Heart left ventricle (tissue), 16 donors: ENCODE measurements at places on chromosomes 6 and 20.

DNA sequence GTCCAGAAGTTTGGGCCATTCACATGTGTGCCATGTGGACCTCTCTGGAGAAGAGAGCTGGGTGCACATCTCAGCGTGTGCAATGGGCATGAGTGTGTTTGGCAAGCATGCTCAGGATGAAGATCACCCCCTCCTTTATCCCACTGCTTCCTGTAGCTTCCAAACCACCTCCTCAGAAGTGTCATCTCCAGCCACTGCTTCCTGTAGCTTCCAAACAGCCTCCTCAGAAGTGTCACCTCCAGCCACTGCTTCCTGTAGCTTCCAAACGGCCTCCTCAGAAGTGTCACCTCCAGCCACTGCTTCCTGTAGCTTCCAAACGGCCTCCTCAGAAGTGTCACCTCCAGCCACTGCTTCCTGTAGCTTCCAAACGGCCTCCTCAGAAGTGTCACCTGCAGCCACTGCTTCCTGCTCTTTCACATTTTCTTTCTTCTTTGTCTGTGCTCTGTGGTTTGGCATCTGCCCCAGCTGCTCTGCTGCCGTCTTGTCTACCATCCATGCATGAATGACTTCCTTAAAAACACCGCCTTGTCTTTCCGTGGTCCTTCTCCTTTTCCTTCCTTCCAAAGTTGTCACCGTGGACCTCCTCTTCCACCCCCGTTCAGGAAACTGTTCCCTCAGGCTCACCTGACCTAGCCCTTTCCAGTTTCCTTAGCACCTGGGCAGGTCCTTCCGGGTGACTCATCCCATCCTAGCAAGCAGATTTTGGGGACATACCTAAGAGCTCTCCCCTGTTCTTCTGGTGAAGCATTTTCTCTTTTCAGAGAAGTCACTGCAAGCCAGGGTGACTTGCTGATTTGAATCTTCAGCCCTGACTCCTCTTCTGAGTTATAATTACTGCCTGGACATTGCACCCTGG lies 43.5 kb upstream of the TIAM2 start:
- H3K4me3 ChIP-seq, result no peak overlapping the region
- no peak overlapping the region for H3K27ac ChIP-seq
- H3K27me3 ChIP-seq, result no peaks in the 10 kb centered on the region

DNA sequence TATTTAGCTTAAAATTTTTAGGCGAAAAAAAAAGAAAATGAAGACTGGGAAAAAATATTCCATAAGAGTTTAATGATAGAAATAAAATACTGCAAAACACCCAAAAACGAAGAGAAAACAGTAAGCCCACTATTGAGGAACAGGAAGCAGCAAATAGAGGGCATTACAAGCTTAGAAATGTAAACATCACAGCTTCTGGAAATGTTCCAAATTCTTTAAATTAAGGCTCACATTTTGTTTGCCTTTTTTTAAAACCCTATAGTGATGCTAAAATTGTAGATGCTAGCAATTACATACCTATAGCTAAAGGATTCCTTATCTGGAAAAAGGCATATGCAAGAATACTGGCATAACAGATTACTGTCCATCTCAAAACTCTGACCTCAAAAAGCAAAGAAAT lies 248.6 kb downstream of the KHDRBS2 start:
- no peaks in the 10 kb centered on the region for H3K27me3 ChIP-seq
- no peak for DNase-seq
- H3K27ac ChIP-seq, result no peak overlapping the region
- no peaks in the 10 kb centered on the region for H3K4me1 ChIP-seq
- H3K4me3 ChIP-seq, result no peak overlapping the region

GRCh38 chr6:167832497-167833395 lies 6.0 kb downstream of the AFDN start:
- H3K27me3 ChIP-seq, result no peaks in the 10 kb centered on the region
- no peak for DNase-seq
- H3K4me3 ChIP-seq, result no peak overlapping the region
- peaks cover 40% of the 10 kb centered on the region for H3K4me1 ChIP-seq
- no peaks in the 10 kb centered on the region for H3K36me3 ChIP-seq

DNA sequence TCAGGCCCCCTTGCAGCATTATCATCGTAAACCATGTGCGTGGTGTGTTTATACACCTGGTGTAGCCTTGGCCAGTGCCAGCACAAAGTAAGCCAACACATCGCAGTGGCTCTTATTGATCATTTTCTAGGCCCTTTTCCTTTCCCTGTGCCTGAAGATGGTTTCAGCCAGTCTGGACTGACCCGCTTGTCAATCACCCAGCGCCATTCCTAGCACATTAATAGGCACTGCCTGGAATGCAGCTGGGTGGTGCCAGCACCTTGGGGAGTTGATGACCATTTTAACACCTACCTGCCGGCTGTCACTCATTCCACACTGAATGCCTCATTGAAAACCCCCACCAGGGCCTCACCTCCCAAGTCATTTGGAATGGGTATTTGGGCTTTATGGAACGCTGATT lies 4.9 kb upstream of the UQCC2 start:
- H3K4me1 ChIP-seq, result no peaks in the 10 kb centered on the region
- no peak overlapping the region for H3K4me3 ChIP-seq
- no peaks in the 10 kb centered on the region for H3K36me3 ChIP-seq
- no peak for DNase-seq
- no peaks in the 10 kb centered on the region for H3K27me3 ChIP-seq
- H3K27ac ChIP-seq, result no peak overlapping the region

GRCh38 chr6:16985513-16986284 lies 116.2 kb upstream of the STMND1 start:
- no peaks in the 10 kb centered on the region for H3K36me3 ChIP-seq
- no peak overlapping the region for H3K4me3 ChIP-seq
- no peak overlapping the region for H3K27ac ChIP-seq
- peaks cover 6% of the 10 kb centered on the region for H3K4me1 ChIP-seq
- DNase-seq, result no peak

- peaks cover 12% of the 10 kb centered on the region for H3K4me1 ChIP-seq
- peaks cover 12% of the 10 kb centered on the region for H3K36me3 ChIP-seq
- H3K27me3 ChIP-seq, result no peaks in the 10 kb centered on the region
- H3K4me3 ChIP-seq, result no peak overlapping the region
- DNase-seq, result no peak
- H3K27ac ChIP-seq, result no peak overlapping the region
Measured at GRCh38 chr6:75300531-75300855, 15.9 kb upstream of the TMEM30A start.

GRCh38 chr6:84601366-84601765 lies 163.0 kb downstream of the TBX18 start:
- H3K27ac ChIP-seq, result no peak overlapping the region
- no peaks in the 10 kb centered on the region for H3K36me3 ChIP-seq
- H3K4me1 ChIP-seq, result no peaks in the 10 kb centered on the region
- no peak for DNase-seq
- H3K27me3 ChIP-seq, result no peaks in the 10 kb centered on the region

DNA sequence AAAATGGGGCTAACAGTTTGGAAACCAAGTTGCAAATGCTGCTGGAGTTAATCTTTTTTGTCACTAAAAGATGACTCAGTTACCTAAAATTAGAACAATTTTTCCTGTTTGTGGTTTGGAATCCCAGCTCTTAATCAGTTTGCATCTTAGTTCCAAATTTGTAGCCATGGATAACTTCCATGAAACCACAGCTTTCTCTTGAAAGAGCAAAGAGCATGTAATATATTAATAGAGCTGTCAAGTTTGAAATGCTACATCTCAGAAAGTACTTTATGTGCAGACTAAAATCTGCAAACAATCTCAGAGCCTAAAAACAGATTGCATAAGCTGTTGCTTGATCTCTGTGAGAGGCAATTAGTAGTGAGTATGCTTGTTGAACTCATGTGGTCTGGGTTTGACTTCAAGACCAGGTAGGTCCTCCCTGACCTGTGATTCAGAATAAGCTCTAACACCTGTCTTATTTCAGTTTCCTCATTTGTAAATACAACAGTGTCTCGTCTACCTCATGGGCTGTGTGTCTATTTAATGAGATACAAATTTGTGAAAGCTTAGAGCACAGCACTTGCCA lies 23.5 kb downstream of the DHX35 start:
- H3K27me3 ChIP-seq, result no peaks in the 10 kb centered on the region
- H3K4me1 ChIP-seq, result peaks cover 27% of the 10 kb centered on the region
- peak overlapping the region; percentile 65 for H3K27ac ChIP-seq
- no peak for DNase-seq
- H3K4me3 ChIP-seq, result no peak overlapping the region

DNA sequence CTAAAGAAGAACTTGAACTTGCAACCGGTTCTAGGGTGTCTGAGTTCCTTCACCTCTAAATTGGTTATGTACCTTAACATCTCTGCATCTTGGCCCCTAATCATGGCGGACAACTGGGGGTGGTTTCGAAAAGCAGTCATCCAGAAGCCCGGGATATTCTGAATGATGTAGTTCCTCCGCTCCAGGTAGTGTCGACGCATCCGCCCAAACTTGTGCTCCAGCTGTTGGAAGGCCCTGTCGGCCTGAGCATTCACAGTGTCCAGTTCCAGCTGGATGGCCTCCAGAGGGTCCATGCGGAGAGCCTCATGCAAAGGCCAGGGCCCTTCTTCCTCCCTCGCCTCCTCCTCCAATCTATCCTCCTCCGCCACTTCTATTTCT lies 887 bp downstream of the TSPYL1 start:
- DNase-seq, result peak; percentile 79
- H3K36me3 ChIP-seq, result peaks cover 9% of the 10 kb centered on the region
- peak overlapping the region; percentile 98 for H3K27ac ChIP-seq
- H3K4me3 ChIP-seq, result peak overlapping the region; percentile 91
- no peaks in the 10 kb centered on the region for H3K27me3 ChIP-seq

- H3K4me3 ChIP-seq, result no peak overlapping the region
- no peaks in the 10 kb centered on the region for H3K36me3 ChIP-seq
- DNase-seq, result no peak
- H3K27ac ChIP-seq, result no peak overlapping the region
Measured at GRCh38 chr20:33076662-33077372, 2.6 kb upstream of the BPIFB4 start.
